CD4-positive, alpha-beta T cell treated with Interleukin-6 for 4 hours (primary cell): ENCODE measurements at places on chromosomes 2 and 18.

DNA sequence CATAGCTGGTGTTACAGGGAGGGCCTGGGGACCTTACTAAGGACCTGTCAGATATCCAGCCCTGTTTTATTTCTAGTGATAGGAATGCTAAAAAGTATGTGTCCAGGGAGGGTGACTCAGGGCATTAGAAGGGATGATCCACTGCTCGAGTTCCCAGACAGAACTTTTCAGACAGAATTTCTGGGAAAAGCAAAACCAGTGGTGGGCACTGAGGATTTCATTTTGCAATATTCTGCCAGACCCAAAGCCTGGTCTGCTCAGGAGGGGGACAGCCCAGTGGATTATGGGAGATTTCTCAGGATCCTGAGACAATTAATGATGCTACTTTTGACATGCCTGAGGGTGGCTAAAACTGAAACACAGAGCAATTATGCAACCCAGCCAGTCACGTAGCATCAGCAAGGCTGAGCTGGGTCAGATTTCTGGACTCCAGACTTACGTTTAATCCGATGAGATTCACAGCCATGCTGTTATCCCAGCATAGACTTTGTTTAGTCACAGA, 4.7 kb upstream of the KCNE4 start:
- no peak for DNase-seq

GRCh38 chr18:75131381-75132000, 77.4 kb downstream of the PTGR3 start:
- no peak for DNase-seq

GRCh38 chr2:30948130-30948529, 140.9 kb upstream of the CAPN13 start:
- no peak for DNase-seq

DNA sequence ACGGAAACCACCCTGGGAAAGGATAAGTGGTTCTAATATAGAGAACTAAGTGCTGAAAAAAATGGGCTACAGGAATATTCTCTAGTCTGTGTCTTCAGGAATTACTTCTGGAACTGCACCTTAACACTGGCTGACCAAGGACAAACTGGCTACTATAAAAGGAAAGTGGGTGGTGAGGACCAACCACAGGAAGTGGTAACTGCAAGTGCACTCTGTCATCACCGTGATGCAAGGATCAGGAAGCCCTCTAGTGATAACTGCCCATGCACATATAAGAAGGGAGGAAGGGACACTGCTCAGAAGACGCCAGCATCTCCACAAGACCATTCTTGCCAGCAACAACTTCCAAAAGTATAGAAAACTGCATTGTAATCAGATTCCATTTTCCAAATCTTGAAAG, 424.4 kb upstream of the RGPD4 start:
- no peak for DNase-seq
